Left ventricle myocardium superior (tissue), 1 donor: ENCODE measurements at places on chromosomes 2 and 18.
A peak's percentile ranks its signal among the peaks of the same experiment; 100 is the strongest.

GRCh38 chr2:131056204-131056931, 36.9 kb downstream of the FAM168B start:
- no peak for DNase-seq

DNA sequence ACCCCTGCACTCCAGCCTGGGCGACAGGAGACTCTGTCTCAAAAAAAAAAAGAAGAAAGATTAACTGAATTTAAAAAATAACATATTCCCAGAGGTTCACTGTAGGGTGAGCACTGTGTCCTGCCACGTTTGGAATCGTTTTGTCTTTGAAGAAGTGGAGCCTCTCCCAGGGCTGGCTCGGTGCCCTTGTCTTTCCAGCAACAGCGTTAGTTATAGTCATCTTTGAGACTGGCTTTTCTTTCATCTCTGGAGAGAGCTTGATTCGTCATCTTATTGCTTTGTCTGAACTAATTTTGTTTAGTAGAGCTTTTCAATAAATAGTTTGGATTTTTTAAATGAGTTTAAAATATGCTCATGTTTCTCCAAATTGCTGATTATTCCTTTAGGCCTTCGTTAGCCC, 50.5 kb downstream of the IMPA2 start:
- peak; percentile 66 for DNase-seq

- no peak for DNase-seq
These were observed 45.2 kb upstream of the PGAP1 start for GRCh38 chr2:196971574-196972279.

DNA sequence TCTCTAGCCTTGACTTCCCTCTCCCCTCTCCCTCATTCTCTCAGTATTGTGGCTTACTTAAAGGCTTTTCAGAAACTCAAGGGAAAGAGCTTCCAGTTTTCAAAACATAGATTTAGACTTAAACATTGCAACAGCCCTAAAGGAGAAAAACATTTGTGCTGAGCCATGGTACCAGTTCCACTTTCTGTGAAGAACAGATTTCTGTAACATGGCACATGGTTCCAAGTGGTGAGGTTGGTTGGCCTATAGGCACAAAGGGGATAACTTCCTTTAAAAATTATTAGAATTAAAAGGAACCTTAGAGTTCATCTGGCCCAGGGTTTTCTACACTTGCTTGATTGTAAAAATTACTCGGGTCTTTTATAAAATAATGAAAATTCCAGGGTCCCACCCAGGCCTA, 138.6 kb upstream of the CDCA7 start:
- no peak for DNase-seq

DNA sequence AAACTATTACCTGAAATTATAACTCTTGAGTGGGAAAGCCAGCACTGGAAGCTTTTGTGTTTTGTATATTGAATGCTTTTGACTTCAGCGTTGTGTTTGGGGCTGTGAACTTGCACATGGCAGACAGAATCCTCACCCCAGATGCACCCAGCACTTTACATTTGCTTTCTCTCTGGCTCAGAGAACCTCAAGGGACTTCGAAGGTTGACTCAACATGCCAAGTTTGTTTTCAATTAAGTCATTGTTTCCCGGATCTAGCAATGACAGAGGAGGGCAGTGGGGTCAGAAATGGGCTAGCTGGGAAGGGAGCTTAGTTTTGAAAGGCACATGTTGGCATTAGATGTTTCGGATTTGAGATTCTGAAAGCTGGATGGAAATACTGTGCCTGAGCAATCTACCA, 22.4 kb downstream of the TET3 start:
- no peak for DNase-seq

- peak; percentile 42 for DNase-seq
These were observed 14.3 kb downstream of the COPS7B start for GRCh38 chr2:231800493-231801091.

GRCh38 chr2:234730066-234730640, 221.7 kb upstream of the SH3BP4 start:
- no peak for DNase-seq

- DNase-seq: no peak
These were observed 29.8 kb downstream of the PIEZO2 start for GRCh38 chr18:11119550-11119949.

- no peak for DNase-seq
These were observed 84.4 kb upstream of the YWHAQ start for GRCh38 chr2:9715238-9715637.

- DNase-seq: no peak
These were observed 27.2 kb upstream of the B4GALT6 start for GRCh38 chr18:31711365-31712172.

GRCh38 chr2:235793163-235793752, 299.4 kb downstream of the AGAP1 start:
- peak; percentile 64 for DNase-seq
